ENCODE measurements at places on chromosomes 6 and 20.

GRCh38 chr6:160831739-160832138 is 129.7 kb downstream of the PLG start:
- no peak for DNase-seq

GRCh38 chr6:135876058-135876457 is 24.6 kb downstream of the PDE7B start:
- no peak for DNase-seq

GRCh38 chr6:84095156-84095555 is 61.6 kb downstream of the MRAP2 start:
- no peak for DNase-seq

GRCh38 chr6:88360203-88360797 is 194.2 kb upstream of the CNR1 start:
- no peak for DNase-seq
